ENCODE measurements at places on chromosomes 3 and 15.

- DNase-seq = no peak
Observed at GRCh38 chr15:47504624-47505256, 212.6 kb upstream of the SEMA6D start.

- DNase-seq = no peak
Observed at GRCh38 chr3:196611761-196612483, 27.6 kb upstream of the NRROS start.

DNA sequence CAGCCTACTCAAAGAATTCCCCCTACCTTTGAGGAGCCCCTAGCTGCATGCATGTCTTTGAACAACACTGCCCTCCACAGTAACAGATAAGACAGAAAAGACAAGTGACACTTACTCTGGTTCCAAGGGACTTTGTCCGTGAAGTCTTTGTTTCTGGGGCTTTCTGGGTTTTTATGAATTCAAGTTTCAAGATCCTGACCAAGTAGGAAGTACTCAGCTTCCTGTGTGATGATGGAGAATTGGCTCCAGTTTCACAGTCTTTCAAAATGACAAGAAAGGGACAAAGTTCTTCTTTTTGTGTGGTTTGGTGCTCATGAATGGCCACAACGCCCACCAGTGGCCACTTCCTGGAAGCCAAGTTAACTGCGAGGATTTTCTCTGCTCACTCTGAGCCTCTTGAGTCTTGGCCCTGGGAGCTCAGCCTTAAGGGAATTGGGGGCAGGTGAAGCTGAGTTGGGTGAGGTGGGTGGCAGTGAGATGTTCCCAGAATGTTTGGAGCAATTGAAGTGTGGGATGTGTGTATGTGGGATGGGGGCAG, at the start of gene CCR1:
TSS of gene CCR1 (minus strand) at position 147 of the 538 bp plus-strand sequence. CDS start 4,000 bp downstream, outside the sequence.
- peak; percentile 10 for DNase-seq

DNA sequence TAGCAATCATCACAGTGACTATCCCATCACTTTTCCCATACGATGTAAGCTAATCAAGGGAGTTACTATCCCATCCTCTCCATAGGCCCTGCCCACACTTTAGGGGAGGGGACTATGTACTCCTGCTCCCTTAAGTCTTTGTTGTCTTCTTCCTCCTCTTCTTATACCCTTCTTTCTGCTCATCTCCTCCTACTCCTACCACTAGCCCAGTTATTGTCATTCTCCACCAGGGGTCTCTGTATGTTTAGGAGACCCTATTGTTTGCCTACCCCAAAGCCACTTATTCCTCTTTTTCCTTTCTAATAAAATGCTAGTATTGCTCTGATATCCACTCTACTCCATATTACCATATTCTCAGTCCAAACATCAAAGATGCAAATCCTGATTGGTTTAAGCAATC, 27.8 kb downstream of the STAC start:
- no peak for DNase-seq

DNA sequence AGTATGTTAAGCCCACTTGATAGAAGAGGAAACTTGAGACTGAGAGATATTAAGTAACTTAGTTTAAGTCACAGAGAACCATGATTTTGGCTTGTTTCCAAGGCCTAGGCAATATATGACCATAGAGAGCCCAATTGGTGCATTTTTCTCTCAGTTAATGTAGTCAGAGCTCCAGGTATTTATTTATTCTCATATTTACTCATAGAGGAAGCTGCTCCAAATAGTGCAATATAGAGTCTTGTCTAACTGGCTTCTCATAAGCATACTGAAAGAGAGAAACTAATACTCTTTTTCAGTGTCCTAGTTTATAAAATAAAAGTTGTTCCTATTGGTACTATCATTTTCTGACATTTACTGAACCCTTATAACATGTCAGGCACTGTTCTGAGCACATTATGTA, 15.2 kb downstream of the TRNT1 start:
- DNase-seq = no peak

GRCh38 chr3:156471431-156471830, 83.5 kb downstream of the SSR3 start:
- no peak for DNase-seq

- DNase-seq = no peak
Observed at GRCh38 chr15:39411102-39411989, 169.5 kb upstream of the THBS1 start.

DNA sequence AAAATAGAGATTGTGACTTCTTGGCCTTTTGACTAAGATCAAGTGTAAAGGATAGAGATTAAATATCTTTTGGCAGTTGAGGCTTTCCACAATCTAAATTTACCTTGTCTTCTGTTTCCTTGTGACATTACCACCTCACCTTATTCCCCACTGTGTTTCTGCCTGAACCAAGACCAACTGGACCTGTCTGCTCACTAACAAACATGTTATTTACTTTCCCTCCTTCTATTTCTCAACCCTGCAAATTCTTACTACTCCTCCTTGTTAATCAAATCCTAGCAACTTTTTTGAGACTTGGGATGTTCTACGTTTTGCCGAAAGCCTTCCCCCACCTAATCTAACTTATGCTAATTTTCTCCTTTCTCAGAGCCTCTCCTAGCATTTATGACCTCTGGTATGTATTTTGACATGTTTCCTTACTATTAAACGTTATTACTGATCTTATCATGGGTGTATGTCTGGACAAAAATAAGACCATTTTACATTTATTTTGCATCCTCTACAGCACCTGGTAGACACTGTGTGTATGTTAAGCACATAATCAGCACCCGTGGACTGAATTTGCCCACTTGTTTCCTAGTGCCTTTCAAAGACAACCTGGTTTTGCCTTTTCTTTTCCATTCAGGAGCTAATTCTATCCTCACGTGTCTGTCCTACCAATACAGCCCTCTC, 7.6 kb upstream of the CCNL1 start:
- no peak for DNase-seq

DNA sequence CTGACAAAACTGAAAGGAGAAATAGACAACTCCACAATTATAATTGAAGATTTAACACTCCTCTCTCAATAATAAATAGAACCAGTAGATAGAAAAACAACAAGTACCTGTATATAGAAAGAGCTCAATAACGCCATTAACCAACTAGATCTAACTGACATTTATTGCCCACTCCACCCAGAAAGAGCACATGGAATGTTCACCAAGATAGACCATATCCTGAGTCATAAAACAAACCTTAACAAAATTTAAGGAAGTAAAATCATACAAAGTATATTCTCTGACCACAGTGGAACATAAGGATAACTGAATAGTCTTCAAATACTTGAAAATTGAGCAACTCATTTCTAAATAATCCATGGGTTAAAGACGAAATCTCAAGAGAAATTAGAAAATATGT, 25.1 kb downstream of the KBTBD12 start:
- DNase-seq = no peak

GRCh38 chr3:139227165-139227564, 116.7 kb upstream of the MRPS22 start:
- no peak for DNase-seq

- DNase-seq = no peak
Observed at GRCh38 chr15:90654233-90655136, 62.7 kb upstream of the BLM start.

GRCh38 chr15:48333540-48333939, 2.3 kb downstream of the DUT start:
- no peak for DNase-seq

GRCh38 chr15:42059661-42060476, 34.5 kb downstream of the PLA2G4D start:
- peak; percentile 47 for DNase-seq

DNA sequence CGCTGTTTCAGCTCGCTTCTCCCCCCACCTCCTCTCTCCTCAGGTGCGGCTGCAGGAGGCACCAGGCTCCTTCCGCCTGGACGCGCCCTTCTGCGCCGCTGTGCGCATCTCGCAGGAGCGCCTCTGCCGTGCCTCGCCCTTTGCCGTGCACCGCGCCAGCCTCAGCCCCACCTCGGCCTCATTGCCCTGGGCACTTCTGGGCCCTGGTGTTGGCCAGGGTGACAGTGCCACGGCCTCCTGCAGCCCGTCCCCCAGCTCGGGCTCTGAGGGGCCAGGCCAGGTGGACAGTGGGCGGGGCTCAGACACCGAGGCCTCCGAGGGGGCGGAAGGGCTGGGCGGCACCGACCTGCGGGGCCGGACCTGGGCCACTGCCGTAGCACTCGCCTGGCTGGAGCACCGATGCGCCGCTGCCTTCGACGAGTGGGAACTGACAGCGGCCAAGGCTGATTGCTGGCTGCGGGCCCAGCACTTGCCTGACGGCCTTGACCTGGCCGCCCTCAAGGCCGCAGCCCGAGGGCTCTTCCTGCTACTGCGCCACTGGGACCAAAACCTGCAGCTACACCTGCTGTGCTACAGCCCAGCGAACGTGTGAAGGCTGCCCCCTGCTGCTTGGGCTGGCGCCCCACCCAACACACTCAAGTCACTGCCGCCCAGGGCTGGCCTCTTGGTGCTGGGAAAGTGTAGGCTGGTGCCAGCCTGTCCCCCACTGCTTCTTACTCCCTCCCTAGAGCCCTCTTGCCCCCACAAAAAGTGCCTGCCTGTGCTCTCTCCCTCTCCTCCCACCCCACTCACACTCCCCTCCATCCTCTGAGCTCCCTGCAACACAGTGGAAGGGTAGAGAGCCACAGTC, 7.1 kb downstream of the ALG3 start:
- DNase-seq = no peak

- no peak for DNase-seq
Observed at GRCh38 chr3:13828501-13829265, 51.2 kb downstream of the WNT7A start.

- DNase-seq = no peak
Observed at GRCh38 chr3:49428752-49429080, 408 bp downstream of the NICN1 start.

DNA sequence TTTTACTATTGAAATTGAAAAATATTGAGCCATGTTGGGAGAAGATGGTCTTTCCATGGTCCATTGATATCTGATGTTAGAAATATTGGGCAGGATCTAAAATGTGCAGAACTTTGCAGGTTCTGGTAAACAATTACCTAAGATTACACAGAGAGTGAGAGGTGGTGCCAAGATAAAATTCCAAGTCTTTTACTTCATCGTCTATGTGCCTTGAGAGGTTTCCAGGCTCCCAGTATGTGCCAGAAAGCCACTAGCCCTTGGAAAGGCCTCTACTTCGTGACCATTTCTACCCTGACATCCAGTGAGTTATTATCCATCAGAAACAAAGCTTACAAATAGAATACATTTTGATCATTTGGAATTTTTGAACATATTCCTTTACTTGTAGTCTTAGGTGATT, 27.6 kb downstream of the CD200 start:
- DNase-seq = no peak

DNA sequence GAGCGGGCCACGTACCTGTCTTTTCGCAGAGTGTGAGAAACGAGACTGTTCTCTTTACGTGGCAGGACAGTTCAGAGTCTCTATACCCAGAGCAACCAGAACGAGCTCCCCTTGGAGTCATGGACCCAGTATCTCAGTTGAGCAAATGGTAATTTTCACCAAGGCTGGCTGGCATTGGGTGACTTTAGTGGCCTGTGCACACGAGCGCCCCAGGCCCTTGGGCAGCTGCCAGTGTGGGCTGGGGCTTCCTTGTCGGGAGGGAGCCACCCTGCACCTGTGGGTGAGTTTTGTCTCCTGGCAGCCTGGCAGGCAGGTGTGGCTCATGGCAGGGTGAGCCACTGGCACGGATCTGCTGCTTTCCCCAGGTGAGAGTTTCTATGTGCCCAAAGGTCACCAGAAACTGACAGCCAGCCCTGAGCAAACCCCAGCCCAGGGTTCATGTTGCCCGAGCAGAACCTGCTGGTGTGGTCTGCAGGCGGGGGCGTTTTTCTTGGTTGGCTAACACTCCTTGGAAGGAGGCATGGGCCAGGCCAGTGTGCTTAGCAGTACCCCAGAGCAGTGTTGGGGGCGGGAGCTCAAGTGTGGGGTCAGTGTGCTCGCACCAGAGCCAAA, 135.0 kb downstream of the TJP1 start:
- no peak for DNase-seq

DNA sequence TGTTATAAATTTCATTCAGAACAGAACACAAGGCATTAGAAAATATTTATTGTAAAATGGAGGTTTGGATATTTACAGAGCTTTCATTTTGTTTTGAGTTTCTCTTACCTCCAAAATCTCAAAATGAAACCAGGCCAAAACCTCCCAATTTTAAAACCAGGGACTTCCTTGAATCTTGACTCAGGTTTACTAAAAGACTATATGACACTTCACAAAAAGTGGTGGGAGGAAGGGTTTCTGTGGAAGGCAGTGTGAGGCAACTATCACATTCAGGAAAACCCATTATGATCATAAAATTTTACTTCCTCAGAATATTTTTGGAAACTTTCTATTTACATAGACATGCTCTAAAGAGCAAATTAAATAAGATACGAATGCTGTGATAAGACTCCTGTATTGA, 205.8 kb upstream of the EOMES start:
- no peak for DNase-seq

DNA sequence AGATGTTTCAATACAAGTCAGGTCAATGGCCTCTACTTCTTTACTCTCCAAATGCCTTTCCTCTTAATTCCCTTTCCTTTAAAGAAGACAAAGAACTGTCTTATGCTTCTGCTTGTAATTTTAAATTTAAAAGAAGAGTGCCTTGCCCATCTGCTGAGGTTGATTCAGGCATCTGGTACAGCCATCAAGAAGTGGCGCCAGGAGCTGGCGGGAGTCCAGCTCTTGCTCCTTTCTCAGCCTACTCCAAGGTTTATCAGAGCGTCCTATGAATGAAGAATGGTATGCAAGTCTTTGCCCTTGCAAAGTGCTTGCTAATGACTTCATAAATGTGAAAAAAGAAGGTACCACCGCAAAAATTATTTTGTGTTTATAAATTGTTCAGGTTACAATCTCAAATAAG, 294.6 kb upstream of the TGFBR2 start:
- no peak for DNase-seq

GRCh38 chr3:132730891-132731580, 8.8 kb upstream of the NPHP3 start:
- DNase-seq = peak; percentile 25

- no peak for DNase-seq
Observed at GRCh38 chr3:133490468-133491351, 82.8 kb upstream of the CDV3 start.

DNA sequence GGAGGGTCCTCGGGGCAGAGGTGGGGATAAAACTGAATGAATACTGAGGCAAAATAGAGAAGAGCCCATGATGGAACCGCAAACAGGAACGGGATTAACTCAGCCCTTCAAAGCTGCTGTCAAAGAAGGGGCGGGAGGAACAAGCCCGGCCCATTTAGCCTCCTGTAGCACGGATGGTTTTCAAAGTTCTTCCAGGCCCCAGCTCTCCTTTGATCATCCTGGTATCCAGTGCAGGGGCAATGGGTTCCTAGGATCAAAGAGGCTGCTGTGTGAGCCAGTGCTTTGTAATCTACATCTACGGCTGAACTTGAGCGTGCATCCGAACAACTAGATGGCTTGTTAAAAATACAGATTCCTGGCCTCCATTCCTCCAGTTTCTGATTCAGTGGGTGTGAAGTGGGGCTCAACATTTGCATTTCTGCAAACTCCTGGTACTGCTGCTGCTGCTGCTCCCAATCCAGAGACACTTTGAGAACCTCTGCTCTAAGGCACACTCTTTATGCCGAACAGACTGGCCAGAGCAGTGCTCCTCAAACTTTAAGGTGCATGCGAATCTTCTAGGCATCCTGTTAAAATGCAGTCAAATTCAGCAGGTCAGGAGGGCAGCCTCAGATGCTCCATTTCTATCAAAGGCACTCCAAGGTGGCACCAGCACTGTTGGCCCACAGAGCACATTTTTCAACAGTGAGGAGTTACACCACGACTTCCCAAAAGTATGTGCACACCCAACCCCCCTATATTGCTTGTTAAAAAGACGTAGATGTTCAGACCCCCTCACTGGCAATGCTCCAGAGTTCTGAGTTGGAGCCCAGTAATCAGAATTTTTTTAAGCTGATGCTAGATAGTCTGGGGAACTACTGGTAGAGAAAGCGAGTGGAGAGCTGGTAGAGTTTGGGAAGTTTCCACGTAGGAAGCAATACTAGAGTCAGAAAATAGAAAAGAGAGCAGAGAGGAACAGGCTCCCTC, 5.6 kb downstream of the GALNT15 start:
- DNase-seq = no peak
